ENCODE measurements at places on chromosomes 11 and 22. TPM values are rescaled to one million over a fixed set of nuclear protein-coding genes. Genes with fewer than 3 reads are reported as not detected.

Gene PKP3
- 0.83 TPM for total RNA-seq

Gene CRYBB2
- total RNA-seq, result not detected

Gene RAPSN
- 0.17 TPM for total RNA-seq

Gene KRTAP5-11
- total RNA-seq, result not detected

Gene ROBO4
- 0.66 TPM for total RNA-seq

Gene OR51B4
- 0.17 TPM for total RNA-seq
